ENCODE measurements at places on chromosomes 16 and 17. TPM values are rescaled to one million over a fixed set of nuclear protein-coding genes. Genes with fewer than 3 reads are reported as not detected.

FNDC8 gene
- not detected for total RNA-seq

KRTAP4-9 gene
- not detected for total RNA-seq

TPSAB1 gene
- total RNA-seq, result not detected

MPHOSPH6 gene
- 19.9 TPM for total RNA-seq

MARVELD3 gene
- total RNA-seq, result 0.25 TPM

SPAG9 gene
- 65.7 TPM for total RNA-seq

GPR179 gene
- not detected for total RNA-seq

MYO15A gene
- total RNA-seq, result 0.44 TPM

CDK5R1 gene
- 0.97 TPM for total RNA-seq

C1QTNF1 gene
- total RNA-seq, result 9.1 TPM

VASN gene
- total RNA-seq, result 0.65 TPM

PPP1R1B gene
- not detected for total RNA-seq

PRAC1 gene
- total RNA-seq, result not detected

KRTAP4-1 gene
- total RNA-seq, result not detected

AGRP gene
- not detected for total RNA-seq

MRPL58 gene
- 22.9 TPM for total RNA-seq

SDR42E1 gene
- total RNA-seq, result 4.4 TPM

SLC16A6 gene
- total RNA-seq, result 0.32 TPM

HBA2 gene
- total RNA-seq, result not detected

LDHD gene
- 0.97 TPM for total RNA-seq

TMEM98 gene
- total RNA-seq, result 22.0 TPM

TMC5 gene
- total RNA-seq, result not detected

MYH3 gene
- 0.88 TPM for total RNA-seq

TMIGD1 gene
- not detected for total RNA-seq

SPATA32 gene
- not detected for total RNA-seq

TUBB3 gene
- total RNA-seq, result 173 TPM

KRTAP3-1 gene
- total RNA-seq, result not detected

COL1A1 gene
- 45.2 TPM for total RNA-seq

CLEC19A gene
- total RNA-seq, result not detected

ESRP2 gene
- 0.16 TPM for total RNA-seq

BTBD17 gene
- under 0.01 TPM for total RNA-seq

KRTAP9-8 gene
- not detected for total RNA-seq

CDR2L gene
- 17.1 TPM for total RNA-seq

SKAP1 gene
- not detected for total RNA-seq

SULT1A2 gene
- total RNA-seq, result 0.16 TPM

MMP28 gene
- total RNA-seq, result 11.0 TPM

SOST gene
- total RNA-seq, result not detected

CCDC78 gene
- total RNA-seq, result not detected

ANKS4B gene
- total RNA-seq, result not detected

NPIPA2 gene
- total RNA-seq, result 1.3 TPM

MSRB1 gene
- 8.7 TPM for total RNA-seq

RAC3 gene
- 13.1 TPM for total RNA-seq

ADGRG3 gene
- 1.8 TPM for total RNA-seq

AOC3 gene
- total RNA-seq, result 0.31 TPM

All from bladder microvascular endothelial cell (primary cell).